RPMI8226 (cell line): ENCODE measurements at places on chromosomes 3 and 15.

DNA sequence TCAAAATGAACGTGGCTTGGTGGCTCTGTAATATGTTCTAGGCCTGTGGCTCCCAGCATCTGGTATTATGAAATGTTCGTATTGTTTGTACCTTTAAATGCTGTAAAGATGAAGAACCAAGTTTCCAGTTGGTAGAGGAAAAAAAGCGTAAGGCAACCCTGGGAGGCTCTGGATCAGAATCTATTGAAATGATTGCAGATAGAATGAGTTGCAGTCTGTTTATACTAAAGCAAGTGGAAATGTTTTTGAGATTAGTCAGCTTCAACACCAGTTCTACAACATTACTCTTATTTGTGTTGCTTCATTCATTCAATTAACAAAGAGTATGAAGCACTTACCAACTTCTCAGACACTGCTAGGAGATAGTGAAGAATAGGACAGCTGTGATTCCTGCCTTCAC lies 5.3 kb downstream of the ARL6IP5 start:
- DNase-seq, result no peak

DNA sequence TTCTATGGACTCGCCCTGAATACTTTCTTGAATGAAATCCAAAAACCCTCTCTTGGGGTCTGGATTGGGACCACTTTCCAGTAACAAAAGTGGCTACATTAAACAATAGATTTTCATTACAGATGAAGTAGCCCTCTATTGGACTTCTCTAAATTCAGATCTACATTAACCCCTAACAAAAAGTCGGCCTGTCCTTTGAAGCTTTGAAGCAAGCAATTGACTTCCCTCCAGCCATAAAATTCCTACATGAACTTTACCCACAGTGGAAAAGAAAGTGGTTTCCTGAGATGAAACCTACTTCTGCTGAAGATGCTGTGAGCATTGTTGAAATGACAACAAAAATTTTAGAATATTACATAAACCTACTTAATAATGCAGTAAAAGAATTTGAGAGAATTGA lies 967.1 kb upstream of the ROBO1 start:
- DNase-seq, result no peak

DNA sequence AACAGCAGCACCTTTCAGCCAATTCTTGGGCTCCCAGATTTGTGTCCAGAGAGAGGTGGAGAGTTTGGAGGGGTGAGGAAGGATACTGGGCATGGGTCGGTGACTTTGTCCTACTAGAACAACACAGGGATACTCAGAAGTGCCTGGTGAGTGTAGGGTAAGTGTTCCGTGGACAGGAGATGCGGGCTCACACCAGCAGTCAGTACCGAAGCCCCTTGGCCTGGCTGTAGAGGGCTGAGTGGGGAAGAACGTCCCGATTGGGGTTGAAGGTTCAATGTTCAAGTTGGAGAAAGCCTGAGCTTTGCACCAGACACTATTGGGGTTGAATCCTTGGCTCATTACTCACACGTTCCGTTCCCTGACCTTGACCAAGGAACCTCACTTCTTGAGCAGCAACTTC lies 40.8 kb upstream of the SLC6A11 start:
- no peak for DNase-seq

DNA sequence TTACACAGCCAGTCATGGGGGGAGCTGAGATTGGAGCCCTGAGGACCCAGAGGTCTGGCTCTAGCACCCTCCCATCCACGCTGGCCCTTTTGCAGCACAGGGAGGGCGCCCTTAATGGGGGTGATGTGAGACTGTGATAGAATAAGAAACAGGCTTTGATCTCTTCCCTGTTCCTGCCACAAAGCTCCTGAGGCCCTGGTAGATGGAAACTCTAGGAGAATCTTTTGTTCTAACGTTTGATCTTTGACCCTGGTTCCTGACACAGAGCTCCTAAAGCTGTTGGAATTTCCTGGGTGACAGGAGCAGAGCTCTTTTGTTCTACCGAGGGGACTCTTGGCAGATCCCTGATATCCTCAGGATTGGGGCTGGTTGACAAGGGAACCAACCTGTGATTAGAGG lies 1.2 kb upstream of the UROC1 start:
- no peak for DNase-seq

GRCh38 chr15:88982304-88982945 lies 69.2 kb upstream of the MFGE8 start:
- DNase-seq, result peak; percentile 40

- DNase-seq, result no peak
These were observed 63.9 kb upstream of the RNU6-1 start for GRCh38 chr15:67903708-67904107.

DNA sequence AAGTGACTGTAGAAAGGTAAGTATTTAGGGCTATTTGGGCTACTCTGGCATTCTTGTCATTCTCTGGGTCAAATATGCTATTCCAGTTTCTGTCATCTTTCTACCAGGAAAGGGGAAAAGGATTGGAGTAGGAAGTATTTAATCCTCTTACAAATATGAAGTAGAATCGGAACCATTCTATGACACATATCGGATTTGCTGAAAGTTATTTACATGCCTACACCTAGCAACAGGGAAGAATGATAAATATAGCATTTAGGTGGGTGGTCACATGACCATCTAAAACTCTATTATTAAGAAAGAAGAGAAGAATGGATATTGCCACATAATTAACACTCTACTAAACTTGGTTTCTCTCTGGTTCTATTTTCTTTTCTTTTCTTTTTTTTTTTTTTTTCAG lies 1353.1 kb downstream of the ZPLD1 start:
- no peak for DNase-seq

GRCh38 chr15:92048739-92049138 lies 195.2 kb downstream of the SLCO3A1 start:
- DNase-seq, result peak; percentile 29

- no peak for DNase-seq
These were observed 296.6 kb upstream of the LMCD1 start for GRCh38 chr3:8204853-8205650.

- no peak for DNase-seq
These were observed 24.4 kb downstream of the PTPN23 start for GRCh38 chr3:47404955-47405790.

DNA sequence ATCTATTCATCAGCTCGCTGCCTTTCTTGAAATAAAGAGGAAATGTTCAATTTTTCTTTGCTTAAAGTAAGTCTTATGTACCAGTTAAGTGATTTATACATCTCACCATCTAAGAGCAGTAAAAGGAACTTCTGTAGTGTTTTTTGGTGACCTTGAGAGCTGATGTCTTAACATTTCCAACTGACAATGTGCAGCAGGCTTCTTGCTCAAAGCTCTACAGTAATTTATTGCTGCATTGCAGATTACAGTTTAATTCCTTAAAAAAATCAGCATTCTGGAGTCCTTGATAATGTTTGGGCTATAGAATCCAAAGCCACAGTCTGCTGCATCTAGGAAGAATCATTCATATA lies 61.6 kb downstream of the DIPK2A start:
- no peak for DNase-seq

DNA sequence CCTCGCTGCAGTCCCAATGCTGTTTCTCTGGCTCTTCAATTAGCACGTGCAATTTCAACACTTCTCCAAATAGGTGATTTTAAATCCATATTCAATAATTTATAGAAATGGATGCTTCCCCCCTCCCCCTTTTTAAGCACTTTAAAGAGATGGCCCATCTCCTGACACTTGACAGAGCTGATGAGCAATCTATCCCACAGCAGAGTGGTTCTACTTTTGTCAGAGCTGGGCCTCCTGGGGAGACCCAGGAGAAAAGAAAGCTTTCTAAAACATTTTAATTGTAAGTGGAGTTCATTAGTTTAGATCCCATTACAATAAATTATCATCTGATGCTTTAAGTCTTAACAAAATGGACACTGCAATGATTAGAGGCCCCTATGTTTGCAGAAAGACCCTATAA lies 127.7 kb downstream of the SHQ1 start:
- no peak for DNase-seq

- no peak for DNase-seq
These were observed 419.1 kb upstream of the ARHGEF26 start for GRCh38 chr3:153702106-153702505.

- no peak for DNase-seq
These were observed 1.2 kb downstream of the PSTPIP1 start for GRCh38 chr15:76996076-76996525.

- DNase-seq, result no peak
These were observed 178.2 kb downstream of the RAB11A start for GRCh38 chr15:66047321-66048024.

DNA sequence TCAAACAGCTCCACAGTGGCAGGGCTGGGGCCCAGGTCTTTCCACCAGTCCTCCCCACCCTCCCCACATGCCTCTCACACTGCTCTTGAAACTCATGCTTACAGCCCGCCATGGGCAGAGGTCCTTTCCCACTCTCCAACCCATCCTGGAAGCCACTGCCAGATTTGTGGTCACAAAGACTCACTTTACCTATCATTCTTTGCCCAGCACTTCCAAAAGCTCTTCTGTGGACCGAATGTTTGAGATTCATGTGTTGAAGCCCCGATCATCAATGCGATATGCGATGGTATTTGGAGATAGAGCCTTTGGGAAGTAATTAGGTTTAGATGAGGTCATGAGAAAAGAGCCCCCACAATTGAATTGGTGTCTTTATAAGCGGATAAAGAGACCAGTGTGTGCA lies 247.8 kb downstream of the VPS13C start:
- no peak for DNase-seq

- no peak for DNase-seq
These were observed 71.0 kb downstream of the TRIM42 start for GRCh38 chr3:140748903-140749302.

DNA sequence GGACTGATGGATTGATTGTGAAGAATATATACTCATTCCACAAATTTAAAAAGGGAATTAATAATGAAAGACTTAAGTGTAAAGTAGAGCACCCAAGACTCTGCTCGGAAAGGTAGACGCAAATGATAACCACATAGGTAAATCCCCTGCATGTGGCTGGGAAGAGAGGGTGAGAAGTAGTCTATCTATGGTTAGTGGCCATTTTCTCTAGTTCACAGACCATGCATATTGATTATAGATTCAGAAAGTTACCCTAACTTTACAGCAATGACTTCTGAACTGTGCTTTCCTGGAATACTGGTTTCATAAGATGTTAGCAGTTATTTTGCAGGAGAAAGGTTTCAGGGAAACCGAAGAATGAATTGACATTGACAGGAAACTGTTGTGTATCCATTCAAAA lies 51.7 kb downstream of the CASR start:
- DNase-seq, result no peak

DNA sequence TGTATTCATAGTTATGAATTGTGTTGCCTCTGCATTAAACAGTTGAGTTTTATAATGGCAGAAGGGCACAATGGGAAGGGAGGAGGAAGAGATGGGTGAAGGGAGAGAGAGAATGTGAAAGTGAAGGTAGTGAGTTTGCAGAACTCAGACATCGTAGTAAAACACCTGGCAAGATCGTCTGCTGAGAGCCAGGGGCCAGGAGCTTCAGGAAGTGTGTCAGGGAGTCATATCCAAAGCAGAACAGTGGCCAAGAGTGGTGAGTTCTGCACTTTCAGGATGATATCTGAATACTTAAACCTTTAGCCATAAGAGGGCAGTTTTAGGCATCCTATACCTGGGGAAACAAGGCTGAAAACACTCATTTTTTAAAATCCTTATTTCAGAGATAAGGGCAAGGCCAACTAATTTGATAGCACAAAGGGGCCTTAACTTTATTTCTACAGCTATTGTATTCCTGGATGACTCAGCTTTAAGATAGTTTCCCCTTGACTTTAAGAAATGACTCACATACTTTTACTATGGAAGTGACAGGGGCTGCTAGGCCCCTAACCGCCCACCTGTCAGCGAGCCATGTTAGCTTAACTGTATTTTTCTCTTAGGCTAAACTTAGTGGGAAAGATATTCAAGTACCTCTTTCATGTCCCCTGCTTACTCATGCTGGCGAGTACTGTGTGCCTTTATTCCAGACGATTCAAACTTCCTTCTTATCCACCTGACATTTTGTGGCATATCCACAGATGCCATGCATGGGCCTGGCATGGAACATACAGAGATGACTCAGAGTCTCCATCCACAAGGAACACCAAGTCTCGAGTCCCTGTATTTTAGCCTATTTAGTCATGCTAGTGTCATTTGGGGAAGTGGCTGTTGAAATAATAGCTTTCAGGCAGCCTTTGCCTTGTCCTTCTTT lies 53.9 kb downstream of the RLBP1 start:
- DNase-seq, result peak; percentile 84

- no peak for DNase-seq
These were observed 251.9 kb upstream of the TMC3 start for GRCh38 chr15:81625896-81626295.

- no peak for DNase-seq
These were observed 153.7 kb downstream of the TUSC7 start for GRCh38 chr3:116863270-116863770.

GRCh38 chr3:105139881-105140560 lies 226.7 kb upstream of the ALCAM start:
- no peak for DNase-seq
